ENCODE measurements at places on chromosomes 16 and 17.

DNA sequence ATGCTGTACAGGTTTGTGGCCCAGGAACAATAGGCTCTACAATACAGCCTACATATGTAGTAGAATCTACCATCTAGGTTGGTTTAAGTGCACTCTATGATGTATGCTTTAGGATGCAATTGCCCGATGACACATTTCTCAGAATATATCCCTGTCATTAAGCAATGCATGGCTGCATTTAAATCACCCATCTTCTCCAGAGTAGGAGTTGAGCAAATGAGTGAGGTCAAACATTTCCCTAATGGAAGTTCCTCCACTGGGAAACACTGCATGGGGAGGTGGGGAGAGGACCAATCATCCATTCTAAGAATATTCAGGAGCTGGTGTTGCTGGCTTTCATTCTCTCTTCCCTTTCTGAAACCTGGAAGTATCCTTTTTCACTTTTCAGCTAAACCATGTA, 2.0 kb upstream of the PCTP start:
- DNase-seq, result no peak

- DNase-seq, result no peak
Observed at GRCh38 chr17:57935833-57936807, 19.1 kb downstream of the CUEDC1 start.

DNA sequence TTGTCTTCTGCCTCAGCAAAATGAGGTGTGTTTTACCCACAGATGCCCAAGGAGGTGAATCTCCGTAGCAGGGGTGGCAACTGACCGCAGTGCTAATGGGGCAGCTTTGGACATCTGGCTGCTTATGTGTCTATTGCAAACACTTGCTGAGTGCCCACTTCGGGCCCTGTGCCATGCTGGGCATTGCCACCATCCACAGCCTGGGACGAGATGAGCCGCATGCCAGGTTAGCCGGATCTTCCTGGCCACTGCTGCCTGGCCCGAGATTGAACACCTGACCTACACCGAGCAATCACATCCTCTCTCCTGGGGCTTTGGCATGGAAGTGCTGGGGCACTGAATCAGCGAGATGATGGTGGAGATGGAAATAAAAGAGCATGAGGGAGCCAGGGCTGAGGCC, 238.7 kb downstream of the GSG1L start:
- no peak for DNase-seq

DNA sequence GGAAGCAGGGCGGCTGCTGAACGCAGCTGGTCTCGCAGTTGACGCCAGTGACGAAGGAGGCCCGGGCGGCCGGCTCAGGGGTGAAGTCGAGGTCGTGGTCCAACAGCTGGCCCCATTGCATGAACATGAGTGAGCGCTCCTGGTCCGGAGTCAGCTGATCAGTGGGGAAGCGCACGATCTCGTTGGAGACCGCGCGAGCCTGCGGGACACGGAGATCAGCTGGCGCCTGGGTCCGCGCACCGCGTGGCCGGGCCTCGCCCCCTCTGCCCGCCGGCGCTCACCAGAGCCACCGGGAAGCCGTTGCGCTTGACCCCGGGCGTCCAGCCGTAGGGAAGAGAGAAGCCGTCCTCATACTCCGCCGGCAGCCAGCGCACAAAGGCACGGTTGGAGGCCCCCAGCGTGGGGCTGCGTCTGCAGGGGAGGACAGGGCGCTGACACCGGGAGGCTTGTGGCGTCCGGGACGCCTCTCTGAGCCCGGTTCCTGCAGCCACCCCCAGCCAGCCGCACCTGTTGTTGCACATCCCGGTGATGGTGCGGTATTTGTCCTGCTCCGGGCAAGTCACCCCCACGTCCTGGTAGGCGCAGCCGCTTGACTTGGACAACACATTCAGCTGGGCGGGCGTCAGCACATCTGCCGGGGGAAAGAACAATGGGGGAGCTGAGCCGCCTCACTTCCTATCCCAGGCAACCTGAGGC, 1.6 kb downstream of the MPO start:
- DNase-seq, result no peak

GRCh38 chr16:78556421-78556820, 457.0 kb downstream of the WWOX start:
- DNase-seq, result no peak

GRCh38 chr17:2777242-2777867, 18.9 kb upstream of the RAP1GAP2 start:
- DNase-seq, result no peak

Data from stimulated activated CD4-positive, alpha-beta T cell treated with anti-CD3 and anti-CD28 coated beads, TNF-alpha, amount 100 ng/mL, for 4 hours (primary cell).